ENCODE measurements at places on chromosomes 7 and 10.

DNA sequence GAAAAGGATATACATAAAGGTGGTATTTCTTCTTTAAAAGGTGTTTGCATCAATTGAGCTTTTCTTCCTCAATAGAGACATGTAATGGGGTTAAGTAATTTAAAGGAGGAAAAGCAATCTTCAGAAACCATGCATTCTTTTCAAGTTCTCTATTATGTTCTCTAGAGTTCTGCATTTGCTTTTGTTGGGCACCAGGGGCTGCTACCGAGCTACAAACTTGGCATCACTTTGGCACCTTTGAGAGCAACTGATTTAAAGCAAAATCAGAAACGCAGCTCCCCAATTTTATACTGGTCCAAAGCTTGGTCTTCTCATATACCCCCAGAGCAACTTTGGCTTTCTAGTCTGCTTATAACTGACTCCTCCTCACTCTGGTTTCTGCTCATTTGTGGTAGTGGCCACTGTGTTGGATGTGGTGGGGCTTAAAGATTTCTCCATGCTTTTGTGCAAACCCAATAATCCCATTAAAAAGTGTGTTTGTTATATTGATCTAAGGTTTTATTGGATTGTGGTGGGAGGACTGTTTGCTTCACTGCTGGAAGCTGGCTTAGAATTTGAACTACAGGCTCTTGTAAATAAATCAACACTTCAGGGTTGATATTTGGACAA, 712.1 kb downstream of the PHTF2 start:
- DNase-seq, result no peak

GRCh38 chr7:137820677-137821420, 25.9 kb downstream of the DGKI start:
- no peak for DNase-seq

- DNase-seq, result no peak
These were observed 30.4 kb downstream of the ZNF786 start for GRCh38 chr7:149060156-149060555.

DNA sequence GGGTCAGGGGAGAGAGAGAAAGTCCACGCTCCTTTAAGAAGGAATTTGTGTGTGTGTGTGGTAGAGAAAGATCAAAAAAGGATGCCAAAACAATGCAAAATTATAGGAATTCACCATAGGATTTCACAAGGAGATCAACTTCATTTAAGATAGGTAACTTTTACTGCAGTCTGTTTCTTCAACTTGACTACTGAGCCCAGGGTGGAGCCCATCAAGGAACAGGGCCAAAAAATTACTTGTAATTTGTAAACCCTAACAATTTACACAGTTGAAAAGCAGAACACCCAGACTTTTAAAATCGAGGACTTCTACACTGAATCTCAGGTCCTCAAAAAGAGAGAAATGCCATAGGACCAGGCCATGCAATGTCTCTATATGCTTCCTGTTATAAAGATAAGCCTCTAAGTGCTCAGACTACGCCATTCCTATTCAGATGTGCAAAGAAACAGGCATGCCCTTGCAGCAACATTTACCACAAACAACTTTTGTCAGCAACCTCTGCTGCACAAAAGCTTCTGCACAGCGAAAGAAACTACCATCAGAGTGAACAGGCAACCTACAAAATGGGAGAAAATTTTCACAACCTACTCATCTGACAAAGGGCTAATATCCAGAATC, 10.6 kb upstream of the GIMAP4 start:
- DNase-seq, result no peak

GRCh38 chr10:62826273-62826672, 10.1 kb upstream of the EGR2 start:
- no peak for DNase-seq

DNA sequence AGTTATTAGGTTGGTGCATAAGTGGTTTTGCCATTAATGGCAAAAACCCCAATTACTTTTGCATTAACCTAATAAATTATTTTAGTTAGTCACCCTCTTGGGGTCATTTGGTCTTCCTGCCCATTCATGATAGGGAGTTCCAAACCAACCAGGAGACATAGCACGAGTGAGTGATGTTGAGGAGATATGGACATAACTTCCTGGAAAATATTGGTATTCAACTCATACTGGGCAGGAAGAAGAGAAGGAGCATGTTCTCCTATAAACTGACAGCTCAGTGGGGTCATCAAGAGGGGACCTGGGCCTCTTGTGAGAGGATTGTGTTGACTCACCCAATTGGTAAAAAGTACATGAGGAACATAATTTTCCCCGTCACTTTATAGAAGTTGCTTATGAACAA, 23.7 kb downstream of the SPAG6 start:
- DNase-seq, result no peak

DNA sequence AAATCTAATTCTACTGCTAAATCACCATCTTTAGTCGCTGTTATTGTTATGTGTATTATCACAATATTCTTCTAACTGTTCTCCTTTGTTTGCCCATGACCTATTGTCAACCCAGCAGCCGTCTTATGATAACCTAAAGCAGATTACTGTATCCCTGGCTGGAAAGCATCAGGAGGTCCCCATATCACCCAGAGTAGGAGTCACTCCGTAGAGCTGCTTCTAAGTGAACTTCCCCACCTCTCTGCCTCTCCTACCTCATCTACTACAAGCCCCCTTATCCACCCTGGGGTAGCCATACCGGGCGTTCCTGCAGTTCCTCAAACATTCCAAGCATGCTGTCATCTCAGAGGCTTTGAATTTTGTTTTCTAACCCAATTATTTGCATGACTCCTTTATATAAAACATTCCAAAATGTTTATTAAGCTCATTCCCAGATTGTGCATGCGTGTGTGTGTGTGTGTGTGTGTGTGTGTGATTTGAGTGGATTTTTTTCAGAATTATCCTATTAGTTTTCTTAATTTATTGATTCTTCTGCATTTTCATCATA, 39.7 kb downstream of the POU6F2 start:
- no peak for DNase-seq

DNA sequence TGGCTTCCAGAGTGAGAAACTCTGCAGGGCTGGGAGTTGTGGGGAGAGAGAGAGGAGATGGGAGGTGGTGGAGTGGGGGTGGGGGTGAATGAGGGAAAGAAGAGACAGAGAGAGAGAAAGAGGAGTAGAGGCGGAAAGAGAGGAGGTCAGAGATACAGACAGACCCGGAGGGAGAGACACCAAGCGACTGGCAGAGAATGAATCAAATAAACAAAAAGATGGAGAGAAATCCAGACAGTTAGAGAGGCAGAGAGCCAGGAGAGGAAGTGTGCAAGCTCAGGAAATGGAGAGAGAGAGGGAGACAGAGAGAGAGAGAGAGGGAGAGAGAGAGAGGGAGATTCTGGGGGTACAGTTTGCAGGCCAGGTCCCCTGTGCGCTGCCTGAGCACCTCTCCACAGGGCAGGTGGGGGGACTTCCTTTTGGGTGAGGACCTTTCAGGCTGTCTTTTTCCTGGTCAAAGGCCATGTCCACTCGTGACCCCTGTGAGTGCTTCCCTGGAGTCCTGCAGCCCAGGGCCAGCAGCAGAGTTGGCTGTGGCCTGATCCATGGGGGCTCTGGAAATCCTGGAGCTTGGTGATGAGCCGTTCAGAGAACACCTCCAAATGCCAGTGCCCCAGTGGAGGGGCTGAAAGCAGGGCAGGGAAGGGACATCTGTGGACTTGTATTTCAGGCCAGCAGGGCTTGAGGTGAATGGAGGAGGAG, 25.0 kb upstream of the PCBD1 start:
- DNase-seq, result no peak
